Fibroblast of gingiva (primary cell): ENCODE measurements at places on chromosomes 16 and 17.
A peak's percentile ranks its signal among the peaks of the same experiment; 100 is the strongest.

GRCh38 chr16:22267764-22268163 lies 29.4 kb upstream of the POLR3E start:
- no peak for DNase-seq

DNA sequence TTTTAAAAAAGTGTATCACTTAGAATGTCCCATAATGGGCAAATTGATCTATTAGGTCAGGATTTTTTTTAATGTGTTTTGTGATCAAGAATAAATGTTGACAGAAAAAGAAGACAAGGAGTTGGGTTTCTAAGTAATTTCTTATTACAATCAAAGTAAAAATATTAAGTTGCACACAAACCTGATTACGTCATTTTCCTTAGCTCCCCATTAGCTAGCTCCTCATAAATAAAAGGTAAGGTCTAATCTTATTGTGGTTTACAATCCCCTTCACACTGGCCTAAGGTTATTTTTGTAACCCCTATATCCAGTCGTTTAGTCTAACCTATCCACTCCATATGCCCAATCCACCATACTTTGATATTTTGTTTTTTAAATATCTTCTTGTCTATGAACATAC lies 7.6 kb downstream of the CA10 start:
- no peak for DNase-seq

DNA sequence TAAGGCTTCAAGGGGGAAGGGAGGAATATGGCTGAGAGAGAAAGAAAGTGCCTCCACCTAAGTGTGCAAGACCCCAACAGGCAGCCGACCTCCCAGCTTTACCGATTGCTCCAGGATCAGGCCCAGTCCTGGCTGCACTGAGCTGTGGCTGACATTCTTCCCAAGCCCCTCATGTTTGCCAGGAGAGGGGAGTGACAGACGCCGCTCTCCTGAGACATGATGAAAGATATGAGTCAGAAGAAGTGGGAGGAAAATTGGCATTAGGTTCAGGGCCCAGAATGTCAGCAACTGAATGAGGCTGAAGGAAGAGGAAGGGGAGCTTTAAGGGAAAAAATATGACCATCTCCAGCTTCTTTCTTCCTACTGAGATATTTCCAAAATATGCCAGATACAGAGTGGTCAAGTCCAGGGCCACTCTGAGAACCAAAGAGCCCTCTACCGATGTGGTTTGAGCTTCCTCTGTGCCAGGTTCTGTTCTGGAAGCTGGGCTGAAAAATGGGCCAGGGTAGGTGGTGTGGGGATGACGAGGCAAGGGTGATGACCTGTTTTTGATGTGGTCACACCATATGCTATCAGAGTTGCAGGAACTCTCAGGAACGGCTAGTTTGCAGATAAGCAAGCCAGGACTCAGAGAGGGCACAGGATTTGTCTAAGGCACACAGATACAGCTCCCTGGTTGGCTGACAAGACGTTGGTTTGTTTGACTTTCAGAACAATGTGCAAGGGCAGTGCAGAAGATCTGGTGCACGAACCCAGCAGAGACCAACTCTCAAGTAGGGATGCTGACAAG lies 176.7 kb downstream of the SOX9 start:
- peak; percentile 32 for DNase-seq

DNA sequence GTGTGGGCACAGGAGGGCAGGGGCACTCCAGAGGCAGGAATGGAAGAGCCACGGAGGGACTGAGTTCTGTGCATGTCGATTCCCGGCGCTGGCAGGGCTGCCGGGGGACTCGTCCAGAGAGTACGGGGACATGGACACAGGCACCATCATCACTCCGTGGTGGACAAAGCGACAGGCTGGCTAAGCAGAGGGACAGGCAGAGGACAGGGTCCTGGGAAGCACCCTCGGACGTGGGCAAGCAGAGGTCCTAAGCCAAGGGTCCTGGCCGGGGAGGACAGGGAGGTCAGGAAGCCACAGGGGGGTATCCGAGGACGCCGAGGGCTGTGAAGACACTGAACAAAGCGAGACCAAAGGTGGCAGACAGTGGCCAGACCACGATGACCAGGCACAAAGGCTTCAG lies 44.3 kb upstream of the ENPP7 start:
- no peak for DNase-seq

- no peak for DNase-seq
These were observed 33.8 kb upstream of the SALL1 start for GRCh38 chr16:51184702-51185433.

DNA sequence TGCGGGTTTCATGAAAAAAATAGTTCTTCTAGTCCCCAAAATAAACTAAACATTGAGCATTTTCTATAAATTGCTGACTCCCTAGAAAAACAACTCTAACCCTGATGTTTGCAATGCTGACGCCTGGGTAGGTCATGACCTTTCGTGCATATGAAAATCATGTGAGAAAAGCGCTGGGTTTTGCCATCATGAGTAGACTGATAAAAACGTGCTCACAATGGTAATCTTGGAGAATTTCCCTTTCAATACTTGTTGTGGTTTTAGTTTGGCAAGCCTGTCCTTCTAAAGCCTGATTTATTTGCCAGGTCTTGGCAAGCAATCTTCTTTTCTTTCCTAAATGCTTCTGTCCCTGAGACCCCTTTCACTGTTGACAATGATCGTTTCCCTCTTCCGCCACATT lies 4.0 kb upstream of the CLEC10A start:
- no peak for DNase-seq

DNA sequence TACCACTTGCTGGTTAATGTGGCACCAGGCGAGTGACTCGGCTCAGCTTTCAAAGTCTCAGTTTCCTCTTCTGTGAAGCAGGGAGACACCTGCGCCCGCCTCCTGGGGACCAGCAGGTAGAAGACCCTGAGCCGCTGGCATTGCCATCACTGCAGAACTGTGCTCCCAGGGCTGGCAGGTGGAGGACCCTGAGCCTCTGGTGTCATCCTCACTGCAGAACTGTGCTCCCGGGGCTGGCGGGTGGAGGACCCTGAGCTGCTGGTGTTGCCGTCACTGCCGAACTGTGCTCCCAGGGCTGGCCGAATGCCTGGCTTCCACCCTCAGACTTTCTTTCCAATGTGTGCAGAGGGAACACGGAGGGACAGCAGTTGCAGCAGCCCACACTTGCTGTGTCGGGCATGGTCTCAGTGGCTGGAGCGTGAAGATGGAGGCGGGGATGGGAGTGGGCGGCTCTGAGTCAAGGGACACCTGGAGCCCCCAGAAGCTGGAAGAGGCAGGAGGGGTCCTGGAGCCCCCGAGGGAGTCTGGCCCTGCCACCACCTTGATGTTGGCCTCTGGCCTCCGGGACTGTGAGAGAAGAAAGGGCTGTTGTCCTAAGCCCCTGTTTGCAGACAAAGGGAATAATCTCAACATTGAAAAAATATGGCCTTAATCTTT lies 75.8 kb upstream of the METTL9 start:
- DNase-seq = no peak

- no peak for DNase-seq
These were observed 7.7 kb upstream of the SLFN12L start for GRCh38 chr17:35545150-35545549.

- DNase-seq = no peak
These were observed 34.2 kb upstream of the PLCG2 start for GRCh38 chr16:81744911-81745310.

DNA sequence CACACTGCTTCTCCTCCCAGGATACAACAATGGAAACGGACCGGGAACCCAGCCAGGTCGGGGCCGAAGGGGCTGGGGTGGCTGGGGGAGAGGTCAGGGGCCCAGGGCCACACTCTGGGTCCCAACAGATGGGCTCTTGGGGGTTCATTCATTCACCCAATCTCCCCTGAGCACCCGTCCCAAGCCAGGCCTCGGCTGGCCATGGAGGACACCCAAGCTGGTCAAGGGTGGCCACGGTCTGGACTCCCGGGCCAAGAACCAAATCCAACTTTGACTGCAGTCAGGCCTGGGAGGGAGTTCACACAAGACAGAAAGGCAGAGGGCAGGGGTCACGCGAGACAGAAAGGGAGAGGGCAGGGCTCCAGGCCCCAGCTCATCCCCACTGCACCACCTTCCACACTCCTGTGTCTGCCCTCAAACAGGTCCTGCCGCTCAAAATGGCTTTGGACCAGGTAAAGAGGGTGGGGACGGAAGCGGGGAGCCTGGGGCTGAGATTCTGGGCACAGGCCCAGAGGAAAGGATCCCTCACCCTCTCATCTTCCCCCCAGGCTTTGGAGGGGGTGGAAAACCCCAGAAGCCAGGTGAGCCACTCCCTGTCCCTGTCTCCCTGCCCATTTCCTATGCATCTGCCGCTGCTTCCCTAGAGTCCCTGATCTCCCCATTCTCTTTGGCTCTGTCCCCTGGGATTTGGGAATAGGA lies 12.3 kb upstream of the PKMYT1 start:
- DNase-seq = no peak

DNA sequence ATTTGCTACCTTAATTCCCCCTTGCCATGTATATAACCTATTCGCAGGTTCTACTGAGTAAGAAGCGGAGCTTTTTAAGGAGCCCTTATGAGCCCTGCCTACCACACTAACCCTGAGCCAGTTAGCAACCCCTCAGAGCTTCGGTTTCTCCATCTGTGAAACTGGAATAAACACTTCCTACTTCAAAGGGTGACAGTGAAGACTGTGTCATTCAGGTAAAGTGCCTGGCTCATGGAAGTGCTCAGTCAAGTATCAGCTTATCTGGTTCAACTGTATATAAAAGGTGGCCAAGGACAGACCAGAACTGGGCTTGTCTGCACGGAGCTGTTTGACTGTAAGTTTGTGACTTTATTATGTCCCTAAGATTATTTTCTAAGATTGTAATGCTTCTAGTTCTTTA lies 31.0 kb downstream of the TXNDC11 start:
- no peak for DNase-seq

GRCh38 chr16:90078579-90078895 lies 1.4 kb upstream of the PRDM7 start:
- no peak for DNase-seq

DNA sequence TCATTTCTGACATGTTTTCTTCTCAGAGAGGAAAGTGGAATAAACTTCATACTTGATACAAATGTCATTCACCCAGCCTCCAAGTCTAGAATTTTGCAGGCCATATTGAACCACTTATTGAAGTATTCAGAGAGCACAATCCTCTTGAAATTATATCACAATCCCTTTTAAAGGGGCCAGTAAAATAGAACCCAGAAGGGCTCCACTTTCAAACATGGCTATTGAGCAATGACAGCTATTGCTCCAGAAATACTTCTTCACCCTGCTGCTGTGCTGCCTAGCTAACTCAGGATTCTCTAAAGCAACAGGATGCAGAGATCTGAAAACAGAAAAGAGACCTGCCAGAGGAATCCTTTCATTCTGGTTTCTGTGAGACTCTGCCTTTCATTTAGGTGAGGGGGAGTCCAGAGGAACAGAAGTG lies 275.0 kb upstream of the CDH5 start:
- peak; percentile 87 for DNase-seq

- no peak for DNase-seq
These were observed 474.6 kb downstream of the PMP22 start for GRCh38 chr17:14790521-14790920.

DNA sequence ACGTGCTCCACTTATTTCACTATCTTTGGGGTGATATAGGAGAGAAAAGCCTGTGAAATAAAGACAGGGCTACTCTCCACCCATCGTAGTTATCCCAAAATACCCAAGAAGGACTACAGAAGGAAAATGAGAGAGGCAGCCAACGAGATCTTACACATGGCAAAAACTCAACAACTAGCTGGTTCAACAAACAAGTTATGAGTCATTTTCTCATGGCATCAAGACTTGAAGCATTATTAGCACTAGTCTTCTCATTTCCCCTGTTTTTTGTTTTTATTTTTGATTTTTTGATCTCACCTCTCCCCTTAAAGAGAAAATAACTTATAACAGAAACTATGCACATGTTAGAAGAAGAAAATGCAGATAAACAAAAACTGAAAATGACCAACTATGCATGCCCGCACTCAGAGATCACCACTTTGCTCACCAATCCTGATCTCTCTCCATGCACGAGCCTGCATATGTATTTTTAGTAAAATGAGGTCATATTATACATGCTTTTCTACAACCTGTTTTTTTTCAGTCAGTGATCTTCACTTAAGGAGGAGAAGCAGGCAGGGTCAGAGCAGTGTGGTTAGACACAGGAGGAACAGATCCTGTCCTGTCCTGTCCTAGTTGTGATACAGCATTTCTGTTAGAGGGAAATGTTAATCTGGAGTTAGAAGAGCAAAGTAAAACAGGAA lies 22.8 kb downstream of the FAM117A start:
- DNase-seq = no peak

GRCh38 chr17:59067756-59068155 lies 38.9 kb downstream of the TRIM37 start:
- no peak for DNase-seq

DNA sequence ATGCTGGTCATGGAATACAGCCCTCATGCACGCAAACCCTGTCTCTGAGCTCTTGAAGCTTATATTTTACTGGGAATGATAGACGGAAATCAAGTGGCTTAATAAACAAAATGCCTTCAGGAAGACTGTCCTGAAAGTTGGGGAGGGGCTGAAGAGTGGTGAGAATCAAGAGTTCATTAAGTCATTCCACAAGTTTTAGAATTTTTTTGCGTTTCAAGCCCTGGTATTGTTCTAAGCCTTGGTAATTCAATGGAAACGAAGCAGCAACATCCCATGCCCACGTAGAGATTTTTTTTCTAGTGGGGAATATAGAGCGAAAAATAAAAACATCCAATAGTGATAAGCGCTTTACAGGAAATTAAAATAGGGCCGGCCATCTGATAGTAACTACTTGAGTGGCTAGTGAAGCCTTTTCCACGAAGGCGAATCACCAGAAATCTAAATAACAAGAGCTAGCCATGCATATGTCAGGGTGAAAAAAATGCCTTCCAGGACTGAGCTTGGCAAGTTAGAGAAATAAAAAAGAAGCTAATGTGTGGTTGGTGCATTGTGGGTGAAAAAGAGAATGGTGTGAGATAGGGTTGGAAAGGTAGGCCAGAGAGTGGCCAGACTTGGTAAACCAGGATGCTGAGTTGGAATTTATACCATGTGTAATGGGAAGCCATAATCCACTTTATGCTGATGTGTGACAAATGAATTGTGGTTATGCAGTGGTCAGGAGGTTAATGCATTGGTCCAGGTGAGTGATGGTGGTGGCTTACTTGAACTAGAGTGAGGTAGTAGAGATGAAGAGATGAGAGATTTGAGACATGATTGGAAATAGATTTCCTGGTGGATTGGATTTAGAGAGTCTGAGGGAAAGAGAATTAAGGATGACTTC lies 772 bp downstream of the PFAS start:
- no peak for DNase-seq

- DNase-seq = no peak
These were observed 119.1 kb downstream of the BRIP1 start for GRCh38 chr17:61744252-61744651.

- DNase-seq = no peak
These were observed 15.0 kb downstream of the GALNS start for GRCh38 chr16:88841521-88842307.
